ENCODE measurements at places on chromosomes 2 and 18. TPM values are rescaled to one million over a fixed set of nuclear protein-coding genes. Genes with fewer than 3 reads are reported as not detected.
A peak's percentile ranks its signal among the peaks of the same experiment; 100 is the strongest.

Gene D2HGDH
- total RNA-seq = 12.7 TPM

Gene NEU2
- total RNA-seq = not detected

GRCh38 chr2:174035117-174035635 is 70.0 kb upstream of the SP3 start:
- H3K27me3 ChIP-seq = peaks cover 3% of the 10 kb centered on the region
- H3K4me1 ChIP-seq = peaks cover 8% of the 10 kb centered on the region
- no peaks in the 10 kb centered on the region for H3K36me3 ChIP-seq
- H3K27ac ChIP-seq = no peak overlapping the region
- no peak overlapping the region for H3K4me3 ChIP-seq
- DNase-seq = no peak

DNA sequence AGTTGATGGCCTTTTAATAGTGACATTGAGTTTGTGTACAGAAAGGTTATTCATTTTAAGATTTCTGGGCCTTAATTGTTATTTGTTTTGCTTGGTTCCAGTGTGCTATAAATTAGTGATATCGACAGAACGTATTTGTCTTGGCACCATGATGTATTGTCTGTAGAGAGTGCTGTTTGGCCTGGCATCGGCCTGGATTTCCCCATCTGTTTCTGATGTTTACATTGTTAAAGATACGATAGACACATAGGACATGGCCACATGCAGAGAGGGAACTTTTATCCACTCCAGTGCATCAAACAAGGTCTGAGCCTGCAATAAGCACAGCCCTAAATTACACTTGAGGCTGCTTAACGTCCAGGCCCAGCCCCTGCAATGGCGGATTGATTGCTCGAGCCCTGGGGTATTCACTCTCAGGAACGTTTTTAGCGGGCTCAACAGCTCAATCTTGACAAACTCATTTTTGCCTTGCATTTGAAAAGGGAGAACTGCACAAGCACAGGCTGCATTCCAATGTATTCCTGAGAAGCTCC is 144.7 kb downstream of the SLC4A3 start:
- no peaks in the 10 kb centered on the region for H3K27me3 ChIP-seq
- H3K36me3 ChIP-seq = no peaks in the 10 kb centered on the region
- DNase-seq = peak; percentile 70
- no peak overlapping the region for H3K4me3 ChIP-seq
- no peak overlapping the region for H3K27ac ChIP-seq

- H3K4me1 ChIP-seq = no peaks in the 10 kb centered on the region
- H3K36me3 ChIP-seq = no peaks in the 10 kb centered on the region
- H3K27ac ChIP-seq = no peak overlapping the region
- H3K4me3 ChIP-seq = no peak overlapping the region
- H3K27me3 ChIP-seq = peaks cover 2% of the 10 kb centered on the region
Observed at GRCh38 chr18:50009773-50010335, 185.1 kb downstream of the MYO5B start.

- DNase-seq = no peak
- H3K4me3 ChIP-seq = no peak overlapping the region
- no peaks in the 10 kb centered on the region for H3K36me3 ChIP-seq
- no peak overlapping the region for H3K27ac ChIP-seq
Observed at GRCh38 chr18:59906203-59906602, 6.4 kb downstream of the PMAIP1 start.

GRCh38 chr2:45954233-45954850 is 302.9 kb downstream of the PRKCE start:
- H3K4me3 ChIP-seq = no peak overlapping the region
- no peaks in the 10 kb centered on the region for H3K4me1 ChIP-seq
- no peaks in the 10 kb centered on the region for H3K36me3 ChIP-seq

- H3K27ac ChIP-seq = no peak overlapping the region
- DNase-seq = no peak
- no peaks in the 10 kb centered on the region for H3K27me3 ChIP-seq
- peaks cover 5% of the 10 kb centered on the region for H3K4me1 ChIP-seq
- H3K36me3 ChIP-seq = no peaks in the 10 kb centered on the region
Observed at GRCh38 chr2:64354857-64355680, 98.9 kb upstream of the LGALSL start.

GRCh38 chr2:142885543-142885942 is 8.1 kb downstream of the KYNU start:
- H3K27me3 ChIP-seq = no peaks in the 10 kb centered on the region
- no peak for DNase-seq
- no peaks in the 10 kb centered on the region for H3K4me1 ChIP-seq

Data from spinal cord (tissue), 10 donors.